ENCODE measurements at places on chromosomes 5 and 9. TPM values are rescaled to one million over a fixed set of nuclear protein-coding genes. Genes with fewer than 3 reads are reported as not detected.

The INSL6 gene
- not detected for total RNA-seq

The TAF11L10 gene
- not detected for total RNA-seq

DNA sequence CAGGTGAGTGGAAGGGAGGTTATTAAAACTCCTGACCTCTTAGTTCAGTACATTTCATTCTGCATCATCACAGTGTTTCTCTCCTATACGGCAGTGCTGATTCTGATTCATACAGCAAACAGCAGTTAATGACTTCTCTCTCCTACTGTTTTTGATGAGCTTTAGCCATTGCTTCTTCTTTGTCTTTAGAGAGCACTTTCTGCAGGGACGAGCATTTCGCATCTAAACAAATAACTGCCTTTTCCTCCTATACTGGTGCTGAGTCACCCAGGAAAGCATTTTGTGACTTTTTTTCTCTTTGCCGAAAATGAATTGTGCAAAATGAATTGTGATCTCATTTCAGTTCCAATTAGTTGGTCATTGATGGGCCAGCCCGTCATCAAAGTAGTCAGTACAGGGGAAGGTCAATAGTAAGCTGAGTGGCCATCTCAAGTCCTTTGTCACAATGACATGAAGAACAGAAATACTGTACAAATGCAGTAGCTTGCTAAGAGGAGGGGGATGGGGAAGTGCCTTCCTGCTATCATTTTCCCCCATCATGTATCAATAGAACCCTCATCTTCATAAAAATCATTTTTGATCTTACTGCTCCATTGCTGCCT lies 98.5 kb downstream of the INSYN2B start:
- DNase-seq: no peak

DNA sequence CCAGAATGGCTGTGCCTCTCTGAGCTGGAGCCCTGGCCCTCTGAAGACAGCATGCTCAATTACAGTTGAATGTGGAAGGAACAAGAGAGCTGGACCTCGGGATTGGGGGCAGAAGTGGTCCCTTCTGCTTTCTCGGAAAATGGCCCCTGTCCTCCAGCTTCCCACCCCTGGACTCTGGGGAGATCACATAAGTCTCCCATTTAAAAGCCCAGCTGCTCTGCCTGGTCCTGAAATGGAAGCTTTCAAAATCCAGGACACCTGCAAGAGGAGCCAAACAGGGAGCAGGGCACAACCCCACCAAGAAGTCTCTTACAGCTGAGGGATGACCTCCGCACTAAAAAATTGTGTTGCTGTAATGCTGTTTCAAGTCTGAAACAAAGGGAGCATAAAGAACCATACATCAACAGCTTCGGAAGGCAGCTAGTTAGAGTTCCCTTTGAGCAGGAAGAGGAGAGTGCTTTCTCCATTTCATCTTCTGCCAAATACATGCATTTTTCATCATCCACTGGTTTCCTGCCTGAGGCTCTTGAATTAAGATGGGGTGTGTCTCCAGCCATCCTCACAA lies 48.2 kb downstream of the TGFBI start:
- DNase-seq: no peak
